NCI-H748 treated with DMSO at 0.1 percent for 48 hours (cell line): ENCODE measurements at places on chromosomes 2 and 18.

- DNase-seq, result no peak
Measured at GRCh38 chr2:234025466-234025865, 25.0 kb upstream of the SPP2 start.

GRCh38 chr2:157672129-157672528 is 43.5 kb upstream of the ACVR1C start:
- DNase-seq, result no peak

DNA sequence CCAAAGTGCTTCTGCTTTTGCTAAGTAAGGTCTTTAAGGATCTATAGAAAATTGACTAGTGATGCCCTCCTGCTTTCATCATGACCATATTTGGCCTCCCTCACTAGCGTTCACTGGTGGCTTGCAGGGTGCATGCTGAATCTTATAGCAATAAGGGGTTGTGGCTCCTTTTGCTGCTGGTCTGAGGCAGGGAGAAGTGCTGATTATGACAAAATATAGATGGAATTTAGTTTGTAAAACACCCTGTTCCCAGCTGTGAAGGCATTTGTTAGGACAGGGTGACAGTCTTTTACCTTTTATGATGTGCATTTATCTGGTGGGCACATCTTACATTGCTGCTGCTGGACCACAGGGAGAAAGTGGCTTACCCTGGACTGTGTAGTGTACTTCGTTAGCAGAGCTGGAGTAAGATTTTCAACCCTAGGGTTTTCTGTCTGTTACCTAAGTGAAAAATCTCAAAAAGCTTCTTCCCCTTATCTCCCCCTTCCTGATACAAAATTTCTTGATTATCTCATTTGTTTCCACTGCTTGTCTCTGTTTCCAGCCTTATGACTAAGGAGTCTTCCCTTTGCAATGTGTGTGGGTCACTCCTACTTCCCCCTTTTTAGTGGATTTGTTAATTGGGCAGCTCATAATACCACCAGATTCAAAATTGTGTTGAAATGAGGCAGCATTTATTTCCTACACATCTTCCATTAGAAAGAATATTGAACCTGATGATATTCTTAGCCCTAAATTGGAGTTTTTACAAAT is 21.2 kb upstream of the RPL37A start:
- no peak for DNase-seq

DNA sequence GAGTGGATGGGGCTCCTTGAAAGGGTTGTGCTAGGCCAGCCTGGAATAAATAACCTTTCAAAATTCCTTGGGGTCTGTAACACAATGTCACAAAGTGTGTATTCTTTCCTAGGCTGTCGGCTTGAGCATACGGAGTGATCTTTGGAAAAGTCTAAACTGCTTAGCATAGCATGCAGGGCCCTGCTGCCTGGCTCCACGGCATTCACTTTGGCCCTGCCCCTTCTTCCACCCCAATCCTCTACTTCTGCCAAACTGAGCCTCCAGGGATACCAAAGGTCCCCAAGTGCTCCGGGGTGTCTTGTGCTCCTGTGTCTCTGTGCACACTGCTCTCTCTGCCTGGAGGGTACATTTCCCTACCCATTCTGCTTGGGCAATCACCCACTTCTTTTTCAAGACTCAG is 196.1 kb downstream of the LTBP1 start:
- no peak for DNase-seq

GRCh38 chr2:44163777-44164176 is 4.9 kb upstream of the PPM1B start:
- DNase-seq, result no peak

DNA sequence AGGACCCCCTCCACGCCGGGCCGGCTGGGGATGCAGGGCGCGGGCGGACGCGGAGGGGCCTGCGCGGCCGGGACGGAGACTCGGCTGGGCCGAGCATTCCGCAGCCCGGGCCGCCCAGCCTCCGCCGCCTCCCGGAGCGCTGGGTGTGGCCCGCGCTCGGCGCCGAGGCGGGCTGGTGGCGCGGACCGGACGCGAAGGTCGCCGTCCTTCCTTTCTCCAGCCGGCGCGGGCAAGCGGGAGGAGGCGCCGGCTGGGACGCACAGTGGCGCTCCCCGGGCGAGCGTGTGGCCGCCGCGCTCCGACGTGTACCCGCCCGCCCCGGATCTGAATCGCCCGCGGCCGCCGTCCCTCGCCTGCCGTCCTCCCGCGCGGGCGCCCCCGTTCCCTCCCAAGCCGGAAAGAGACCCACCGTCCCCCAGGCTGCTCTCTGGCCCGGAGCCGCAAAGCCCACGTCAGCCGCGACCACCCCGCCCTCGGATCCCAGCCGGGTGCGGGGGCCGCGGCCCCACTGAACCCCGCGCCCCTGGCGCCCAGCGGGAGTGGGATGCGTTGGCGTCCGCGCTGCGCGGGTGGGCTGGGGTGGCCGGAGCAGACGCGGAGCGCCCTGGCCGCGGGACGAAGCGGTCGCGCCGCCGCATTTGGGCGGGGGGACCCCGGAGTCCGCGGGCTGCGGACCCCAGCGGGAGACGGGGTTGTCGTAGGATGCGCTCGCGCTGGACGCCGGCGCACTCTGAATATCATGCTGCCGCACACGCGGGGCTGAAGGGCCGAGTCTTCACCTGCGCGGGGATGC is 634 bp downstream of the SPATS2L start:
- DNase-seq, result no peak

- DNase-seq, result peak; percentile 20
Measured at GRCh38 chr18:73245345-73245744, 377.6 kb upstream of the NETO1 start.

DNA sequence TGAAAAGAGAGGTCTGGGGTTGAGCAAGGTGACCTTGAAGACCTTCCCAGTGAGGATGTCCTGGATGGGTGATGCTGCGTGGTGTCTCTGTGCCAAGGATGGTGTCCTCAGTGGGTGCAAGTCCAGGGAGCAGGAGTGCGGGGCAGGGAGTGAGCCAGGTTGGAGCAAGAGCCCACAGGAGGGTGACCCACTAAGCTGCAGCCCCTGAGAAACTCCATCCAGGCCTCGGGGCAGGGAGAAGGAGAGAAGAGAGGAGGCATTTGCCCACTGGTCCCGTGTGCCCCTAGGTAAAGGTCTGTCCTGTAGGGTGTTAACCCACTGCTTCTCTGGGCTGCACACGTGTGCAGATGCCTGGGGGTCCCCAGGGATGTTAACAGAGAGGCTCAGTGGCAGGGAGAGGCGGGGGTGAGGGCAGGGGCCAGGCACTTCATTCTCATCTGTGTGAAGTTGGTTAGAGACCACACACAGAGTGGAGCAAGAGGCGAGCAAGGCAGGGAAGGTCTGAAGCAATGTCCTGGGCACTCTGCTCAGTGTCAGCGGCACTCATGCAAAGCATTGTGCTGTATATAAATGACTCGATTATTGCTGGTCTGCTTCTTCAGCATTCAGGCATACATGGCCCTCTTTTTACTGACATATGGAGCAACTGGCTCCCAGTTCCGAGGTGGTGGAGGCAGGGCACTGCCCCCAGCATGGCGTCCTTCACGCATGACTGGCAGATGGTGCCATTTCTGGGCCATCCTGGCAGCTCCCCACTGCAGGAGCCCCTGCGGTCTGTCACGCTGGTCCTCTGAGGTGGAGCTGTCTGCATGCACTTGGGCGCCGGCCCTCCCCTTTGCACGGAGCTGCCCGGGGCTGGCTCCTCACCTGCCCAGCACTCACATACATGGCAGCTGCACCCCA is 117.2 kb upstream of the HS6ST1 start:
- no peak for DNase-seq

DNA sequence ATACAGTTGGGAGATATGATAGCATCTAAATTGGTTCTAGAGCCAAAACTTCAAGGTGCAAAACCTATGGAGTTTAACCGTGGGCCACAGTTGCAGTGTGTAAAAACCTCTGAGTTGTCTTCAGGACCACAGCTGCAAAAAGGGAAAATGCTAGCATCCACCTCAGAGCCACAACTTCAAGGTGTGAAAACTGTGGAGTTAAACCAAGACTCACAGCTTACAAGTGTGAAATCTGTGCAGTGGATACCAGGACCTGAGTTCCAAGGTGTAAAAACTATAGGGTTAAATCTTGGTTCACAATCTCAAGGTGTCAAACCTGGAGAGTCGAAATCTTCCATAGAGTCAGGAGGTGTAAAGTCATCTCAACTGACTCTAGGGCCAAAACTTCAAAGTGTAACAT is 10.4 kb upstream of the ZNF512 start:
- DNase-seq, result no peak
